ENCODE measurements at places on chromosomes 12 and 14. TPM values are rescaled to one million over a fixed set of nuclear protein-coding genes. Genes with fewer than 3 reads are reported as not detected.

The PITPNM2 gene
- total RNA-seq, result 36.9 TPM

DNA sequence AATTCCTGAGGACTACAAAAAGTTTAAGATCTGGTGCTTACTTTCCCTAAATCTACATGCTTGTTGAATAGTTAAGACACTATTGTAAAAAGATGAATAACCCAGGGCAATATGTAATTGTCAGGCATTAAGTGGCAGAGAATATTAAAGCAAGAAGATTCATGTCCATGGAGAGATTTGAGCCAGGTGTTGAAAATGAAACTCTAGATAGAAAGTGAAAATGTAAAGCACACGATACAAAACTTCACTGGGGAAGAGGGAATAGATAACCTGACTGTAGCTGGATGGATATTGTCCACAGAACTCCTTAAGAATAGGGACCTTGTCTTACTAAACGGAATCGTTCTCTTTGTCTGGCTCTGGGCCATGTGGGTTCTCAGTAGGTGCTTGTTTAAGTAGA is 5.0 kb downstream of the CAND1 start:
- no peak for DNase-seq
- H3K27me3 ChIP-seq, result no peaks in the 10 kb centered on the region
- peaks cover 93% of the 10 kb centered on the region for H3K4me1 ChIP-seq
- peak overlapping the region; percentile 1 for H3K27ac ChIP-seq
- H3K36me3 ChIP-seq, result peaks cover 43% of the 10 kb centered on the region

DNA sequence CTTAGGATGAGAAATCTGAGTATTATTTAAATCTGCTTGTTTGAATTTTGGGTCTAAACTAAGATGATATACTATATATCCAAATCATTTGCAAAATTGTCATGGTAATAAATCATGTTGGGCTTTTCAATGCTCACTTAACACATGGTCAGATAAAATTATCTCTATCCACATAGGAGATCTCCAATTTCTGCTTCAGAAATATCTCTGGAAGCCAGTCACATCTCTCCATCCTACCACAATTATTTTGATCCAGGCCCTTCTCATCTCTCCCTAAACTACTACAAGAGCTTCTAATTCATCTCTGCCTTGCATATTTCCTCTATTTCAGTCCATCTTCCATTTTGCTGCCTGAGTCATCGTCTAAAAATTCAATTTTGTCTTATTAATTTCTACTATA is 3.8 kb downstream of the DCN start:
- H3K4me3 ChIP-seq, result no peak overlapping the region
- no peak for DNase-seq
- no peaks in the 10 kb centered on the region for H3K27me3 ChIP-seq
- H3K36me3 ChIP-seq, result no peaks in the 10 kb centered on the region
- no peak overlapping the region for H3K27ac ChIP-seq

The HCAR1 gene
- not detected for total RNA-seq

DNA sequence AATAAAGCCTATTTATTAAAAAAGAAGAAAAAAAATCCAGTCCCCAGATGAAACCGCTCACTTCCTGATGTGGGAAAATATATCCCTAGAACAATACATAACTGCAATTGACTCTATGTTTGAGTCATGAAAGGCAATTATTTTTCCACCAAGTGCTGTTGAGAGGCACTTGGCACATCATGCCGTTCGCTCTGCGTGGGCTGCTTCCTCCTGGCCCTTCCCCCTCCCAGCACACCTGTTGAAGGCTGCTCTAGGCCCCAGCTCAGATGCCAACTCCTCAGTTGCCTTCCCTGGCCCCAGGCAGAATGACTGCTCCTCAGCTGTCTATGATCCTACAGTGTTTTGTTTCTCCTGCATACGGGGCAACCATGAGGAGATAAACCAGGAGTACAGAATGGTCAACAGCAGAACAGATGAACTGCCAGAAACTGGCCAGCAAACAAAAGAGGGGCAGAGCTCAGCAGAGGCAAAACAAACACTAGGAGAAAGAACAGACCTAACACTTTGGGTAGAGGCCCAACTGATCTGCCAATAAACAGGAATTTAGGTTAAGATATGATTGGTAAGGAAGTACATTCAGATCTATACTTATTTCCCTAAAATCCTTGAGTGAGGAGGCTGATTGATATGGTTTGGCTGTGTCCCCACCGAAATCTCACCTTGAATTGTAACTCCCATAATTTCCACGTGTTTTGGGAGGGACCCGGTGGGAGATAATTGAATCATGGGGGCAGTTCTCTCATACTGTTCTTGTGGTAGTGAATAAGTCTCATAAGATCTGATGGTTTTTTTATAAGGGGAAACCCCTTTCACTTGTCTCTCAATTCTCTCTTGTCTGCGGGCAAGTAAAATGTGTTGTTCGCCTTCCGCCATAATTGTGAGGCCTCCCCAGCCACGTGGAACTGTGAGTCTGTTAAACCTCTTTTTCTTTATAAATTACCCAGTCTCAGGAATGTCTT is 58.6 kb downstream of the SLC38A1 start:
- peaks cover 40% of the 10 kb centered on the region for H3K4me1 ChIP-seq
- peak overlapping the region; percentile 98 for H3K27ac ChIP-seq
- peaks cover 44% of the 10 kb centered on the region for H3K36me3 ChIP-seq
- peak; percentile 61 for DNase-seq

DNA sequence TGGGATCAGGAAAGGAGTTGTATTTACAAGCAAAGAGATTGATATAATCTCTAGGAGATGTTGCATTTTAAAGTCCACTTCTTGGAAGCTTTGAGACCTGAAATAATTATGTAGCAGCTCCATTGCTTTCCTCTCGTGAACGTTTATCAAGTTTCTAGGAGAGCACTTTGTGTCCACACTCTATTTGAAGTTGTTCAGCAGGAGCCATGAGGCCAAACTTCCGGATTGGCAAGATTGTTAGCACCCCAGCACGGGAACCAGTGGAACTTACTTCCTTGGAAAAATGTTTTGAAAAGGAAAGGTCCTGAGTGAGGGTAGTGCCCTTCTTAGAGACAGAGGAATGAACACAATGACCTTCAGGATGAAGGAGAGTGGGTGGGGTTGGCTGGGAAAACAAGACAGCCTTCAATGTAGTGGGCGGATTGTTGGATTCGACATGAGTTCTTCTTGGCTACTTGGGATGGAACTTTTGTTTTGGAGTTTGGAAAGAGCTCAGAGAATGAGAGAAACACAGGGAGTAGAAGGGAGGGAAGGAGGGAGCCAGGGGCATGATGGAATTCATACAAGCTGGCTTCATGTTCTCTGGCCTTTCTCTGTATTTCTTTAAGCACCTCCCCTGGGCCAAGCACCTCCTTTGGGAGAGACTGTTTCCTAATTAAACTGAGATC is 23.8 kb upstream of the CISTR start:
- H3K27ac ChIP-seq, result no peak overlapping the region
- no peaks in the 10 kb centered on the region for H3K4me1 ChIP-seq
- H3K36me3 ChIP-seq, result no peaks in the 10 kb centered on the region
- H3K27me3 ChIP-seq, result peaks cover 26% of the 10 kb centered on the region
- DNase-seq, result no peak

DNA sequence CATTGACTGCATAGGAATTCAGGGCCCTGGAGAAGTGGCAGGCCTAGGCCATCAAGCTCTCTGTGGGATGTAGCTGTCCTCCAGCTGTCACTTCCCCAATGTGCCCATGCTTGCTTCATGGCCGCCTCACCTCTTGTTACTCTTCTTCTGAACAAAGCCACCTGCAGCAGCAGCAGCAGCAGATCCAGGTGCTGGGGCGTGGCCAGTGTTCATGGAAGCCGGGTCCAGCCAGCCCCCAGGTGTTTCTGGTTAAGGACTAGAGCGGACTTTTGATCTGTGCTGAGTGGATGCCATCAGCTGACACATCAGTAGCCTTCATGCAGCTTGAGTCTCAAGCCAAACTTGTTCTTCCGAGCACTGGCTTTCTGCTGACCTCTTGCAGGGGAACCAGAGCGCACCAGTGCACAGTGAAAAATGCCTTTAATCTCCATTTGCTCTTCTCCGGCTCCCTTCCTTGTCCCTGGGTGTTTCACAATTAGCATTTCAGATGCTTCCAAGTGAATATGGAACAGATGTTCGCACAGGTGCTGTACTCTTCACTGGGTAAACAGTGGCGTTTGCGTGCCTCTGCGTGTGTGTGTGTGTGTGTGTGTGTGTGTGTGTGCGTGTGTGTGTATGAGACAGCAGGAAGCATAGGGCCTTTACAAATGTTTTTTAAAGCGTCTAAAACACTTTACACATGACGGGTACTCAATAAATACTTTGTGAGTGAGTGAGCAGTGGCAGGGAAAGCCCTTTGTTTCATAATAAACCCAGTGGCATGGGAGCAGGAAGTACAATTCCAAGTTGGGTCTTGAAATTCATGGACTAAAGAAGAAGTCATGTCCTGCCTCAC is 20.1 kb downstream of the TPCN1 start:
- no peak overlapping the region for H3K27ac ChIP-seq
- H3K4me3 ChIP-seq, result no peak overlapping the region
- H3K36me3 ChIP-seq, result peaks cover 11% of the 10 kb centered on the region

The ACVRL1 gene
- total RNA-seq, result not detected

- no peaks in the 10 kb centered on the region for H3K27me3 ChIP-seq
- peak; percentile 49 for DNase-seq
- peak overlapping the region; percentile 98 for H3K27ac ChIP-seq
- H3K4me3 ChIP-seq, result peak overlapping the region; percentile 81
These were observed 49.2 kb downstream of the TESPA1 start for GRCh38 chr12:54935235-54935951.

- no peak overlapping the region for H3K27ac ChIP-seq
- no peaks in the 10 kb centered on the region for H3K36me3 ChIP-seq
- no peak for DNase-seq
- H3K4me3 ChIP-seq, result no peak overlapping the region
These were observed 212.6 kb downstream of the PHETA1 start for GRCh38 chr12:111156304-111156703.

- no peak for DNase-seq
- no peak overlapping the region for H3K27ac ChIP-seq
- peaks cover 31% of the 10 kb centered on the region for H3K4me1 ChIP-seq
- H3K4me3 ChIP-seq, result no peak overlapping the region
These were observed 277.9 kb downstream of the SSPN start for GRCh38 chr12:26473291-26473690.

DNA sequence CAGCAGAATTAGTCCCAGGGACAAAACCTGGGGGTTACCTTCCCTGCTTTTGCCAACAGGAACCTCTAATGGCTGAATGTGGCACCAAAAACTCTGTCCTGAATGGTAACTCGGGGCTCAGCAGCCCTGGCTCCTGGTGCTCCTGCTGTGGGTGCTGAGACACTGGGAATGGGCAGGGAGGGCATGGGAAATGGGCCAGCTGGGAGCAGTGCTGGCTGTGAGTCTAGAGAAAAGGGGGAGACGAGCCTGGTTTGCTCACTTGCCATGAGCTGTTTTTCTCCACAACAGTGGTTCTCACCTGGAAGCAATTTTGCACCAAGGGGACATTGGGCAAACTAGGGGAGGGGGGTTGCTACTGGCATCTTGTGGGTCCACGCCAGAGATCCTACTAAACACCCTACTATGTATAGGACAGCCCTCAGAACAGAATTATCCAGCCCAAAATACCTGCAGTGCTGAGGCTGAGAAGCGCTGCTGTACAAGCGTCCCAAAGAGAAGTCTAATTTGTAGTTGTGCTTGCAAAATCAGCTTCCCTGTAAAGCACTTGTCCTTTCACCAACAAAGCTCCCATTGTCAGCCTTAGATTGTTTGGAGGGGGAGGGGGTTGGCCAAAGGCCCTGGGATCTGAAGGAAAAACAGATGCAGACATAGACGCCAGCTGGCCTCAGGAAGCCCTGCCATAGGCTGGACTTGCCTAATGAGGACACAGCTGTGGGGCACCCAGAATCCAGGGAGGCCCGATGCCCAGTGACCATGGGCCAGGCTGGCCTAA is 3.6 kb downstream of the LRRC74A start:
- no peak for DNase-seq
- H3K36me3 ChIP-seq, result peaks cover 3% of the 10 kb centered on the region
- no peaks in the 10 kb centered on the region for H3K4me1 ChIP-seq

GRCh38 chr12:5260591-5261086 is 171.3 kb upstream of the NTF3 start:
- no peaks in the 10 kb centered on the region for H3K36me3 ChIP-seq
- no peak overlapping the region for H3K4me3 ChIP-seq
- no peaks in the 10 kb centered on the region for H3K4me1 ChIP-seq
- H3K27me3 ChIP-seq, result peaks cover 5% of the 10 kb centered on the region

The SLIRP gene
- total RNA-seq, result 44.8 TPM

The DLGAP5 gene
- not detected for total RNA-seq

- no peaks in the 10 kb centered on the region for H3K27me3 ChIP-seq
- peak overlapping the region; percentile 76 for H3K4me3 ChIP-seq
- peak overlapping the region; percentile 58 for H3K27ac ChIP-seq
- DNase-seq, result peak; percentile 55
- H3K36me3 ChIP-seq, result no peaks in the 10 kb centered on the region
These were observed 50.0 kb downstream of the VWF start for GRCh38 chr12:6074427-6074826.

The DBX2 gene
- total RNA-seq, result not detected

The TAMALIN gene
- 35.7 TPM for total RNA-seq

DNA sequence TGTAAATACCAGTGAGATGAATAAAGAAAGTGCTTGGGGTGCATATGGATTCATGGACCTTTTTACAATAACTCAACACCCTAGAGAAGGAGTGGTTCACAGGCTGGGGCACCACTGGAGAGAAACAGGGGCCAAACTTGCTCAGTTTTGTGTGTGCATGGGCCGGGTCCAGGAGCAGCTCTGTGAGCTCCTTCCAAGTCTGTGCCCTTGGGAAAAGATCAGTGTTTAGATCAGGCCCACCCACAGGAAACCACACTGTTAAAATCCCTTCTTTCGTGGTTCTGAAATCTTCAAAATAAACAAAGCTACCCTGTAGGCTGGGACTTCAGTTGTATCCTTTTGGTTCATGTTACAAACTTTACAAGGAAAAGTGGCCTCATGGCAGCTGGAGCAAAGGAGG is 156.1 kb upstream of the TMEM260 start:
- H3K27ac ChIP-seq, result no peak overlapping the region
- H3K27me3 ChIP-seq, result no peaks in the 10 kb centered on the region
- H3K4me1 ChIP-seq, result no peaks in the 10 kb centered on the region

DNA sequence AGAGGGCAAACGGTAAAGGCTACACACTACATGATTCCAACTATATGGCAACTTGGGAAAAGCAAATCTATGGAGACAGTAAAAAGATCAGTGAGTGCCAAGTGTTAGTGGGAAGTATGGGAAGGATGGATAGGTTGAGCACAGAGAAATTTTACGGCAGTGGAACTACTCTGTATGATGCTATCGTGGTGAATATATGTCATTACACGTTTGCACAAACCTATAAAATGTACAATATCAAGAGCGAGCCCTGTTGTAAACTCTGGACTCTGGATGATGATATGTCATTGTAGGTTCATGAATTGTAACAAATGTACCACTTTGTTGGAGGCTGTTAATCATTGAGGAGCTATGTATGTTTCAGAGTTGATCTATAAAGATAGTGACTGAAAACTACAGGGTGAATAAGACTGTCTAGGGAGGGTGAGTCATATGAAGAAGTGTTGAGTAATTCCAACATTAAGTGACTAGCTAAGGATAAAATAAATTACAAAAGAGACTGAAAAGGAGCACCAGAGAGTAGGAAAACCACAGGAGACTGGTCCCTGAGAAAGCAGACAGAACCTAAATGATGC is 349.2 kb upstream of the LMO3 start:
- DNase-seq, result no peak
- H3K27me3 ChIP-seq, result no peaks in the 10 kb centered on the region
- H3K4me1 ChIP-seq, result no peaks in the 10 kb centered on the region
- no peaks in the 10 kb centered on the region for H3K36me3 ChIP-seq
- H3K4me3 ChIP-seq, result no peak overlapping the region
